Lung microvascular endothelial cell (primary cell): ENCODE measurements at places on chromosomes 12 and 14.

GRCh38 chr12:49098035-49098451 is 3.4 kb upstream of the DHH start:
- DNase-seq: peak; percentile 67

DNA sequence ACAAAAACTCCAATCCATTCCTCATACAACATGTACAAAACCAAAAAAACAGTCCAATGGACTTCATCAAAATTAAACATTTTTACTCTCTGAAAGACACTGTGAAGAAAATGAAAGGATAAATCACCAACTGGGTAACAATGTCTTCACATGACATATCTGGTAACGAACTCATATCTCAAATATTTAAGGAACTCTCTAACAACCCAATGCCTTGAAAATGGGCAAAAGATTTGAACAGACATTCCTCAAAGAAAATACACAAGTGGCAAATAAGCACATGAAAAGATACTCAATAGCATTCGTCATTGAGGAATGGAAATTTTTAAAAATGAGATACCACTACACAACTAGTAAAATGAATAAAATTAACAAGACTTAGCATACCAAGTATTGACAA is 198.7 kb upstream of the RASSF8 start:
- no peak for DNase-seq

- no peak for DNase-seq
Measured at GRCh38 chr12:75477137-75477536, 3.4 kb upstream of the GLIPR1 start.

GRCh38 chr12:108112832-108113556 is 16.1 kb upstream of the WSCD2 start:
- no peak for DNase-seq

- no peak for DNase-seq
Measured at GRCh38 chr14:21553266-21553665, 26.6 kb downstream of the OR10G3 start.

DNA sequence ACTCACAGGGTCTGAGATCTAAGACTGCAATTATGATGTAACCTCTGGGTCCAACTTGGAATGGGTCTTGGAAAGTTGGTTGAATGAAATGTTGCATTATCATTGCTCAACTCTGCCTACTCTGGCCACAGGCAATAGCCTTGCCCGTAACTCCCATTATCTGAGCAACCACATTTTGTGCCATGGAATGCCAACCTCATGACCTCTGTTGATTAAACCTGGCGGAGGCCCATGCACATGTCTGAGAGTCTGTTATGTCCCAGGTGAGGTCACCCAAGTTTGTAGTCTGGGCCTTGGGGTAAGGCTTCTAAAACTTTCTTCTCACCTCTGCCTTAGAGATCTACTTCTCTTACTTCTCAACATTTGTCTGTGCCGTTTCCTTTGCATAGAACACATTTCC is 140.9 kb downstream of the TBX5 start:
- no peak for DNase-seq

- no peak for DNase-seq
Measured at GRCh38 chr12:81079280-81080076, 1.6 kb downstream of the ACSS3 start.

GRCh38 chr14:65260786-65261185 is 151.7 kb upstream of the FUT8 start:
- DNase-seq: no peak

DNA sequence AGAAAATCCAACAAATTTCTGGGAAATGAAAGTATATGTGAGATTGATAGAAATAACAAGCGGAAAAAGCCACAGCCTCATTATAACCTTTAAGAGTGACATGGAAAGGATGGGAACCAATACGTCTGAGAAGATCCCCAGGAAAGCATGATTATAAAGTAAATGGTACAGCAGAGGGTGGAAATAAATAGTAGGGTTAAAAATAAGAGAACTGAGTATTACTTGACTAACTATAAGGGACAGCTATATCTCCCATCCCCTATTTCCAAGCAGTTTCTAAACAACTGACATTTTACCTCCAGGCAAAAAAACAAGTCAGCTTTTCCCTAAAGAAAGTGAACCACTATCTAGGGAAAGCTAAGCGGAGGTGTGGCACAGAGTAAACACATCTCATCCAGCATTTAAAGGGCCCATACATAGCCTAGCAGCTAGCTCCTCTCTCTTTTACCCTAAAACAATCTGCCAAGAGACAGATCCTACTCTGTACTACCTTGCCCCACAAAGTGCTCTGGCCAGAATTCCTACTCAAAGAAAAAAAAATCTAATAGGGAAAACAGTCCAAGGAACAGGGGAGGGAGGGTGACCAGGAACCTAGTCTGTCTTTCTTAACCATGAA is 11.2 kb downstream of the OSBPL8 start:
- DNase-seq: no peak

DNA sequence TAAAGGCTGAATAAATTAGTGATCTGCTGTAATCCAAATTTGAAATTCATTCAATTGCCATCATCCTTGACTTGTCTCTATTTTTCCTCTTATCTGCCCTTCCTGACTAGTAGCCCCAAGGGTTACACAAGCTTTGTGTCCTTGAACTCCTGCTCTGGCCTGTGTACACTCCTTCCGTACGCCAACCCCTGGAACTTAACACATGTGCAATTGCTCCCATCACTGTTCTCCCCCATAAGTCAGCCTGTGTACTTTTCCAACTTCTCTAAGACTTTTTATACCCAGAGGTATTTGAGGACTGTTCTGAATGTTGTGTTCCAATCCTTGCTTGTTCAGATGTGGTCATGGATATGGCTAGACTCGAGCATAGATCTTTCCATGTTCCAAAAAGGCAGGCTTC is 171.1 kb upstream of the G2E3 start:
- no peak for DNase-seq

DNA sequence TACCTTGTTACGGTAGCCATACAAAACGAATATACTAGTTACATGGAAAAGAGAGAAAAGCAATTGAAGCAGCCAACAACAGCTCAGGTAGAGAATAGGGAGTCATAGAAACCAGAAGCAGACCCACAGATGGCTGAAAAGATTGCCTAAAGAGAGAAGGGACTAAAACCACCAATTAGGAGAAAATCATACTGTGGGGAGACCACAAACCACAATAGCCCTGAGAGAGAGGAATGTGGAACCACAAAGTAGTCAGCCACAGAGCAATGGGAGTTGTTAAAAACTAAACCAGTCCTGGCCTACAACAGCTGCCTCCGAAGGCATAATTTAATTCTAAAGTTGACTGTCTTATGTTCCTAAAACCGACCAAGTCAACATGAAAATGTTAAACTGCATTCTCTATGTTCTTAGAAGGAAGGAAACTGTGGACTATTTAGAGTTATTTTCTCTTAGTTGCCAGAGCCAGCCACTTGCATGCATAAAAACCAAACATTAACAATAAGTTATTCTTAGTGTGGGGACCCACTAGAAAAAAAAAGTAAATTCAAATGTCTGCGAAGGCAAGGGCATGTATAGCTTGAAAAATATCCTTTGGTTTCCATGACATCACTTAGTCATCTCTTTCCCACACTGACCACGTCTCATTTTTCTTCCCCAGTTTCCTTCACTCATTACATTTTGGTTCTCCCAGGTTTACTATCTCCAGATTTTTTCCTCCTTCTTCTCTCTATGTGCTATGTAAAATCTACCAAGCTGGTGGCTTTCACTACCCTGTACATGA is 398.1 kb downstream of the NOVA1 start:
- DNase-seq: peak; percentile 68

GRCh38 chr12:21989819-21990412 is 48.7 kb upstream of the ABCC9 start:
- DNase-seq: peak; percentile 63

DNA sequence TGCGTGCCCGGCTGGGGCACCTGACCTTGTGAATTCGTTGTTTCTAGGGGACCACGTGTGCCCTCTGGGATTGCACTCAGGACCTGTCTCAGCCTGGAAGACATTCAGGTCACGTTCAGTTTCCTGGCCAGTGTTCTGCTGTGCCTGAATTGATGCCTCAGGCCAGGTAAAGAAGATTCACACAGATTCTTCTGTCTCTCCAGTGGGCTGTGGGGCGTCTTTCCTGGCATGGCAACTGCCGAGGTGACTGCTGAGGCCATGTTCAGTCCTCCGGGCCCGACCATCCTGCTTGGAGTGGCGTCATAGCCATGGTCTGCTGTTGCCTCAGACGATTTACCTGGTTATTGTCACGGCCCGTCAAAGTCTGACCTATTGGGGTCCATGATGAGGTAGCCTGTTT is 13.5 kb downstream of the ZNF605 start:
- no peak for DNase-seq

DNA sequence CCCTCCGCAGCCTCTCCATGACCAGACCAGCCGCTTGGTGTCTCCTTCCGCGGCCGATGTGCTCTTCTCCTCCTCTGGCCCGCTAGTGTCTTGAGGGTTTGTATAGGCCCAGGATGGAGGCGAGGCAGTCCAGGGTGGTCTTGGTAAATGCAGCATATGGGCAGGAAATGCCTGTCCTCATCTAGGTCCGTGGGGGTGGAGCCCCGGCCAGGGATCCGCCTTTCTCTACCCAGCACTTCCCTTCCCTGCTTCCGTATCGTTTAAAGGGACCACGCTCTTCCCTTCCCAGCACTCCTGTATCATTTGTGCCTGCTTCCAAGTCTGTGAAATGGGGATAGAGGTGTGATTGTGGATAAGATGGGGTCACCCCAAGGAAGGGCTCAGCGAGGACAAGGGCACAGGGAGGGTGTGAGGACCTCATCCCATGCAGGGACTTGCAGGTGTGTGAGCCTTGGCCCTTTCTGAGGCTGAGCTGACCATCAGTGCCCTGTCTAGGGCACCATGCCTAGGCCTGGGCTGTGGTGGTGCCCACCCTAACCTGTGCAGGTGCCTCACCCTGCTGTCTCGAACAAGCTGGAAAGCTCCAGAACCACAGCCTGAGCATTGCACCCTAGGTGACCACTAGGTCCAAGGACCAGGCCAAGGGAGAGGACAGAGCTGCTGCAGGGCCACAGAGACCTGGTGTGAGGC is 326.8 kb upstream of the RTL1 start:
- DNase-seq: no peak

DNA sequence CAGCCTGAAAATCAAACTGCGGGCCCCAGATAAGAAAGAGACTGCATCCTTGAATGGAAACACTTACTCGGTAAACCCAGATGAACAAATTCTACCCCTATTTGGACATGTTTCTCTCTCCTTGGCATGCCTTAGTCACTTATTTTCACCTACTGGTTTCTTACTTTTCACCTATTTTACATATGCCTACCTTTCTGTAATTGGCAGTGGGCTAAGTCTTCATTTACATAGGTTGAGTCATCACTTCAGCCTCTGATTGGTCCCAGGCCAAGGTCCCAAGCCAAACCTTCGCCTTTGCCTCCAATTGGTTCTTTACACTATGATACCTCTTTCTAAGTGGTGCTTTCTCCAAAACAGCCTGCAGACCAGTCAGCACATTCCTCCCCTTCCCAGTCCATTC is 111.3 kb downstream of the DYRK2 start:
- no peak for DNase-seq

GRCh38 chr14:100750762-100751699 is 24.3 kb downstream of the DLK1 start:
- DNase-seq: no peak

DNA sequence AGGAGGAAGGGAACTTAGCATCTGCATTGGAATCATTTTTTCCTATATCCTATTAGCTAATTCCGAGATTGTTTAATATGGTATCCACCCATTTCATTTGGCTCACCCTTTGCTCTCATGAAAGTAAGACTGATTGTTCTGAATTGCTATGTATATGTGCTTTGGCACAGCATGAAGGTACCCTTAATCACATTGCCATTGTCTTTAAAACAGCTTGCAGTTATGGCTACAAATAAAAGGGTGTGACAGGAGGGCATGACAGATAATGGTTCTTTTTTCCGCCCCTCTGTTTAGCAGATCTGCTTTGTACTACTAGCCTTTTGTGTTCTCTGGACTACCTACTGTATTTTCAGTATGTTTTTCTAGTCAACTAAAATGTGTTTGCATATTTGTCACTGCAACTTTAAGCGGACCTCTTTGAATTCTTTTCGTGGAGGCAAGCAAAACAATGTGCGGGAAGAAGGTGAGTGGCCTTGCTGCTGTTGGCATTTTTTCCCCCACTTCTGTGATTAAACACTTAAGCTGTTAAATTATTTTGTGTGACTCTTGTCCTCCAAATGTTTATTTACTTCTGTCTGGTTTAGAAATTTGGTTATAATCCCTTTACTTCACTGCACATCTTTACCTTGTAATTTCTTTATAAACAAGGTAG is 35.8 kb downstream of the FBXO34 start:
- peak; percentile 93 for DNase-seq

- no peak for DNase-seq
Measured at GRCh38 chr14:64974563-64974962, 2.4 kb upstream of the RAB15 start.

DNA sequence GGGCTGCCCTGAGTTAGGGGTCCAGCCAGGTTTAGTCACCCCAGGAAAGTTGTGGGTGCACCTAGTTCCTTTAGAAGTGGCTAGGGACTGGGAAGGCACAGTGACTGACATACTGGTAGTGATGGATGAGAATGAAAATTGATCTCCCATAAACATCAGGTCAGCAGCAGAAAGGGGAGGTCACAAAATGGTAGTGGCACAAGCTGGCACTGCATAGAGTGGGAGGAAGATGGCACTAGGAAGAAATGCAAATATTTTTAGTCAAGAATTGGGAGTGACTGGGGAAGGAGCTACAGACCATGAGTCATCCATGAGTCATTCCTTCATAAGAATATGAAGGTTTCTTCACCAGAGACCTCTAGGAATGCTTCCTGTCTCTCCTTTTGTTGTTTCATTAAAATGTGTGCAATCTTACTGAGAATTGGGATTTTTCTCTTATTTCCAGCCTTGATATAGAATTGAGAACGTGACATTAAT is 198.3 kb upstream of the AMIGO2 start:
- DNase-seq: peak; percentile 93

DNA sequence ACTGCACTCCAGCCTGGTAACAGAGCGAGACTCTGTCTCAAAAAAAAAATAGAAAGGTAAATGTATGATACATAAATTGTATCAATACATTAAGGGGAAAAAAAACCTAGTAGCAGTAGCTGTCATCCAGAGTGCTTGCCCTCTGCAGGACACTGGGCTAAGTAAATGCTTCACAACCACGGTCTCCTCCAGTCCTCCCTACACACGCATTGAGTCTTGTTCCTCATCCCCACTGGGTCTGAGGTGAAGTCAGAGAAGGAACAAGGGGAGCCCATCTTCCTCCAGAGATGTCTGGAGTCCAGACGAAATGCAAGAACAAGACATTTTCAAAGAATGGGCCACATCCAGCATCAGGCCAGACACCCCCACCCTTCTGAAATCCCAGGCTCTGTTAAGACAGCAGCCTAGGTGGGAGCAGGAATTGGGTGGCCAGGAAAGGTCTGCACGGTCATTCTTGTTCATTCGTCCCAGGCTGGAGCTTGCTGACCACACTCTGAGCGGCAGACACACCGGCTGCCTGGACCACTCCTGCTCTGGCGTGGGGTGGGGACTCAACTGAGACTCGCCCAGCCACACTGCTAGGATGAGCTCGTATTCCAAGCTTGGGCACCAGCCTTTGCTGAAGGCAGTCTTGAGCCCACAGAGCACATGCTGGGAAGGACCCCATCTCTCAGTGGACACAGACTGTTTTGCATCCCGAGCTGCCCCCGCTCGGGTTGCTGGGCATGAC is 45.5 kb downstream of the CHGA start:
- no peak for DNase-seq
